ENCODE measurements at places on chromosomes 12 and 14.

DNA sequence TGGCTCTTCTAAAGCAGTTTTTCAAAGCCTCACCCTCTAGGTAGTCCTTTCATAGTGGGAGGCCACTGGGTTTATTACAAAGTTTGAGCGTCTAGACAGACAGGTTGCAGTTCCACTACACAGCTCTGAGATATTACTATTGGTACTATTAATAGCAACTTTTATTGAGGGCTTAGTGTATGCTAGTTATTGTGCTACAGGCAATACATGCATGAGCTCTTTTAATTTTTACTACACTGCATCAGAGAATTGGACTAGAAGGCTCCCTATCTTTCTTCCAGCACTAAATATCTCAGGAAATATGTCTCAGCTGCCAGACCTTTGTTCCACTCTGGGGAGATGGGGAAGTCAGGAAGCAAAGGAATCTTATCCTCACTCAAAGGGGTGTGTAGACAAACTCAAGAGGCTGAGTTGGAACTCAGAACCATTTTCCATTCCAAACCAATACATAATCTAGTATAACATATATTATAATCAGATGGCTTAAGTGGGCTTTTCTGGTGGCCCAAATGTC lies 161.8 kb upstream of the SLC38A2 start:
- DNase-seq: no peak

DNA sequence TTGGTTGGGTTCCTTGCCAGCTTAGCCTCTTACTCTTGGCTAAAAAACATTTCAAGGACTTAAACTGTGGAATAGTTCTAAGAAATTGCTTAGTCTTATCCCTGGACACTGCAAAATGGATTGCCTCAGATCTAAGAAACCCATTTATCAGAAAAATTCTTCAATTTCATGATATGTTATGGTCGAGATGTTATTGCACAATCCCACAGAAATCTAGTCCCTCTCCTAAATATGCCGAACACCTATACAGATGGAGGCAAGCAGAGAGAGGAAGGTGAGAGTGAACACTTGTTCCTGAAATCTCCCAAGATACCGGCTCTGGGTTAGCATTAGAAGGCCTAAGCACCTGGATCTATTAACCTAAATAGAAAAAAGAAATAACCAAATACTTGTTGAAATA lies 267.2 kb downstream of the PAWR start:
- DNase-seq: no peak

- DNase-seq: no peak
Measured at GRCh38 chr14:101200650-101201516, 297.4 kb upstream of the RTL1 start.

DNA sequence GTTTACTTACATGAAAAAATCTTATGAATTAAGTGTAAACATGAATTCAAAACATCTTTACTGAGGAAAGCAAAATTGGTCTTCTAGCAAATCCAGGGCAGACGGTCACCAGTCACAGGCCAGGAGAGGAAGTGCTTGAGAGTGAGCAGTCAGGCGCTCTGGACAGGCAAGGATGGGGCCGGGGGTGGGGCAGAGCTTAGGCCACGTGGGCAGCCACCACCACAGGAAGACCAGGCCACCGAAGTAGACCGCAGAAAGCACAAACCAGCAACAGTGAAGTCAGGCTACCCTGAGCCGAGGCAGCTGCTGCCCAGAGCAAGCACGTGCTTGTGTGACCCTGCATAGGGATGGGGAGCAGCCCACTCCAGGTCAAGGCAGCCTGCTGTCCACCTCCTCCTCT lies 33.5 kb downstream of the SLC6A12 start:
- no peak for DNase-seq

DNA sequence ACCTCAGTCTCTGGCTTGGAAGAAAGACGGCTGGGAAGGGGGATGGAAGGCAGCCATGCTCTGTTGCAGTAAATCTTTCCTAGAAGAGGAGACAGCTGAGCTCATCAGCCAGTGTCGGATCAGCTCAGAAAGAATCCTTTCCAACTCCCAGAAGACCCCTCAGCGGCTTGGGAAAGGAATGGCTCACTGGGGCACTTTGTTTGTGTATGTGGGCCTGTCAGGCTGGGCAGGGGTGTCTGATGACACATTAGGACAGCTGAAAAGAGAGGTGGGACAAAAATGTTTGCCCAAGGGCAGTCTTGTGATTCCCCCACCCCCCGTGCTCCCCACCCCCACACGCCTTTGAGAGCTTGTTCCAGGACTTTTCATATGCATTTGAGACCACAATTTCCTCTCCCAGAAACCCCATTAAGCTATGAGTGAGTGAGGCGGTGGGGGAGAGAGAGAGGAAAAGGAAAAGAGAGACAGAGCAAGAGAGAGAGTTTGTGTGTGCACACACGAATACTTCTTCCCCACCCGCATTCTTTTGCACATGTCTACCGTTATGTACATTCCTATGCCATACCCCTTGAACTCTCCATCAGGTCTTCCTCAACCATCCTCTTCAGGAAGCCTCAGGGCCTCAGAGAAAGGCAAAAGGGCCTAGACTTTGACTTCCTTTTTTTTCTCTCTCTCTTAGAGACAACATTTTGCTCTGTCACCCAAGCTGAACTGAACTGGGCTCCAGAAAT lies 198.9 kb downstream of the ZFP36L1 start:
- DNase-seq: no peak

GRCh38 chr12:102426599-102427542 lies 53.5 kb downstream of the IGF1 start:
- no peak for DNase-seq

GRCh38 chr12:122820838-122821271 lies 14.4 kb upstream of the HIP1R start:
- DNase-seq: no peak

- DNase-seq: no peak
Measured at GRCh38 chr12:114194066-114194465, 211.9 kb downstream of the TBX5 start.

GRCh38 chr14:46840944-46841720 lies 189.6 kb upstream of the RPL10L start:
- no peak for DNase-seq

GRCh38 chr12:97764700-97765099 lies 302.1 kb downstream of the RMST start:
- DNase-seq: no peak

GRCh38 chr14:55388160-55388559 lies 23.5 kb downstream of the ATG14 start:
- DNase-seq: no peak

DNA sequence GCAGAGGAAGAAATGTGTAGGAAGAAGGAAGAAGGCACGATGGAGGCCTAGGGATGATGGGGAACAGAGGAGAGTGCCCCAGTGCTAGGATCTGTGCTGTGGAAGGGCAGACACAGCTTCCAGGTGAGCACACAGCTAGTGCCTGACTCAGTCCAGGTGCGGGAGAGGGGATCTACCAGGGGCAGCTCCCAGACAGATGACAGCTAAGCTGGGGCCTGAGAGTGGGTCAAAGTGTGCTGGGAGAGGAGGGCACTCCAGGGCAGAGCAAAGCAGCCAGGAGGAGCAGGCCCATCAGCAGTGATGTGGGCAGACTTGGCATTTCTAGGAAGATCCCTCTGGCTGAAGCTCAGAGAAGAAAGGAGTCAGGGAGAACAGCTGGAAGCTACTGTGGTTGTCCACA lies 36.7 kb downstream of the LRTM2 start:
- no peak for DNase-seq
